Heart right ventricle (tissue), 16 donors: ENCODE measurements at places on chromosomes 4 and X. TPM values are rescaled to one million over a fixed set of nuclear protein-coding genes. Genes with fewer than 3 reads are reported as not detected.

GPRASP1 gene
- 10.0 TPM for total RNA-seq

UGT2B7 gene
- not detected for total RNA-seq

SLITRK2 gene
- total RNA-seq, result 0.30 TPM

PAGE1 gene
- not detected for total RNA-seq

MAGEA8 gene
- total RNA-seq, result not detected

MAGEA4 gene
- total RNA-seq, result not detected

PAGE2B gene
- not detected for total RNA-seq

ELF4 gene
- 3.0 TPM for total RNA-seq

TRIM60 gene
- total RNA-seq, result not detected

BMP2K gene
- total RNA-seq, result 32.1 TPM

CXCR3 gene
- not detected for total RNA-seq

SHOX gene
- not detected for total RNA-seq

RPS6KA6 gene
- 0.47 TPM for total RNA-seq

PAPSS1 gene
- 18.9 TPM for total RNA-seq

DCAF12L1 gene
- total RNA-seq, result not detected

KCNIP4 gene
- not detected for total RNA-seq

TRPC3 gene
- 0.13 TPM for total RNA-seq

RBM10 gene
- 28.8 TPM for total RNA-seq

RAB33A gene
- 0.60 TPM for total RNA-seq

PABPC1L2A gene
- not detected for total RNA-seq

SLITRK4 gene
- total RNA-seq, result 15.6 TPM

FAAH2 gene
- 0.23 TPM for total RNA-seq

DNA sequence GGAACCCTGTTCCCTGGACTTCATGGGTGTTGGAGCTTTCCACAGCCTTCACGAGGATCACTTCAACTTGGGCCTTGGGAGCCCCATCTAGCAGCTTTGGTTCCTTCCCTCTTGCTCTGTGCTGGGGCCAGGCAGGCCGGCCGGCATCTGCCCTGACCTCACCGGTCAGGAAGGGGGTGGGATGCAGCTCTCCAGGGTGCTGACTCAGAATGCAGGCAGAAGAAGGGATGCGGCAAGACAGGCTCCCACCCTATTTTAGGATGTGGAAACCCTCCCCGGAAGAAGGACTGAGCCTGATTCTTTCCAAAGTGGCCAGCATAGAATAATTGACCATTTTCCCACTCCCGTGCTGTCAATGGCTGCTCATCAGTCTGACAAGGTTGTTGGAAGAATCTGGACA is 47.1 kb downstream of the FHDC1 start:
- H3K36me3 ChIP-seq, result no peaks in the 10 kb centered on the region
- no peak overlapping the region for H3K27ac ChIP-seq

GRCh38 chr4:150155391-150155790 is 77.1 kb downstream of the DCLK2 start:
- H3K27me3 ChIP-seq, result no peaks in the 10 kb centered on the region
- DNase-seq, result no peak
- H3K27ac ChIP-seq, result no peak overlapping the region
- H3K4me1 ChIP-seq, result peaks cover 31% of the 10 kb centered on the region

GRCh38 chr4:53490965-53491622 is 100.2 kb downstream of the LNX1 start:
- H3K4me3 ChIP-seq, result no peak overlapping the region
- no peaks in the 10 kb centered on the region for H3K27me3 ChIP-seq
- H3K4me1 ChIP-seq, result peaks cover 6% of the 10 kb centered on the region
- no peak for DNase-seq
- H3K36me3 ChIP-seq, result no peaks in the 10 kb centered on the region
- peak overlapping the region; percentile 12 for H3K27ac ChIP-seq

DNA sequence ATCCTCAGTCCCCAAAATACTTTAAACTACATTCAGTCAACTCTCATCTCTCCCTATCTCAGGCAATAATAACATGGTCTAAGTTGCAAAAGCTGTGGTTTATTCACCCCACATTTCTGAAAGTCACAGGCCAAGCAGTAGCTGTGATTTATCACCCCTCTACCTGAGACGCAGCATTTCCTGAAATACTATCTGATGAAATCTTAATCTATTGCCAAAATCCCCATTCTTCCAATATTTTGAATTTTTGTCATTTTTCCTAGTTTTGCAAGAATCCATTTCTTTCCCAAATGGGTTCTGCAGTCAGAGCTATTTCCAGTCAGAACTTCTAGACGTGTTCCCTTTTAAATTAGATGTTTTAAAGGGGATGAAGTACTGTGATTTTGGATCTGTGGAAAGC is 148.3 kb downstream of the BANK1 start:
- DNase-seq, result no peak
- H3K4me3 ChIP-seq, result no peak overlapping the region
- H3K27ac ChIP-seq, result no peak overlapping the region
- H3K27me3 ChIP-seq, result no peaks in the 10 kb centered on the region
- no peaks in the 10 kb centered on the region for H3K36me3 ChIP-seq

GRCh38 chr4:6701371-6701770 is 7.7 kb downstream of the S100P start:
- no peaks in the 10 kb centered on the region for H3K27me3 ChIP-seq
- DNase-seq, result no peak

- H3K4me1 ChIP-seq, result no peaks in the 10 kb centered on the region
- no peak for DNase-seq
- no peak overlapping the region for H3K27ac ChIP-seq
- no peaks in the 10 kb centered on the region for H3K36me3 ChIP-seq
- H3K4me3 ChIP-seq, result no peak overlapping the region
Observed at GRCh38 chr4:74583089-74583700, 138.3 kb downstream of the AREG start.

DNA sequence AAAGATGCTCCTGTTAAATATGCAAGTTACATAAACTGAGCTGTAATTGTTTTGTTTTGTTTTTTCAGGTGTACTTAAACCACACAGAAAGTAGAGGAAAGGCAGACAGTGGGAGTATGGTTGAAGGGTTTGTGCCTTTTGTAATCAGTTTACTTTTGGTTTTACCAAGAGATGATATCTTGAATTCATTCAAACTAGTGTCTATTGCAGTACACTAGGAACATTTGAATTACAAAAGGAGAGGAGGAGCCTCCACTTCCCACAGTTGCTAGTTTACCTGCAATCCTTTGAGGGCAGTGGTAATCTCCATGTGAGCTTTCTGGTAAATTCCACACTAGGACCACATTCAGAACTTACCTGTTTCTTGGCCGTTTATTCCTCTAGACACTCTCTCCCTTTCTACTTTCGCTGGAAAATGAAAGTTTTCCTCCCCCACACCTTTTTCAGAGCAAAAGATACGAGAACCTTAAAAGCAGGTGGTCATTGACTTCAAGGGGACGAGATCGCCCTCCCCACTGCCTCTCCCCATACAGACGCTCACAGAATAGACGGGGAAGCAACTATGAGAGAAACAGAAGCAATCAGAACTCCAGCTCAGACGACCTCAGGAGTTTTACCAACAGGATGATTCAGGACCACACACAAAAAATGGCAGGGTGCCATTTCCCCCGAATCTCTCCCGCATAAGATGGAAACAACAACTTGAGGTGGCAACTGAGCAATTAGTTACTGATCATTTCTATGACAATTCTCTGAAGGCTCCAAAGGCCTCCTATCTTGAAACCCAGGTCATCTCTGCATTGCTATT is 3.3 kb downstream of the RBM47 start:
- H3K4me1 ChIP-seq, result peaks cover 15% of the 10 kb centered on the region
- H3K27ac ChIP-seq, result no peak overlapping the region
- H3K36me3 ChIP-seq, result no peaks in the 10 kb centered on the region
- peaks cover 6% of the 10 kb centered on the region for H3K27me3 ChIP-seq
- H3K4me3 ChIP-seq, result peak overlapping the region; percentile 61

- H3K27me3 ChIP-seq, result no peaks in the 10 kb centered on the region
- no peaks in the 10 kb centered on the region for H3K36me3 ChIP-seq
- H3K4me1 ChIP-seq, result no peaks in the 10 kb centered on the region
- no peak overlapping the region for H3K27ac ChIP-seq
- DNase-seq, result no peak
- no peak overlapping the region for H3K4me3 ChIP-seq
Observed at GRCh38 chrX:148580016-148580415, 79.6 kb downstream of the AFF2 start.

GRCh38 chrX:101368800-101369199 is 17.2 kb downstream of the BTK start:
- H3K4me1 ChIP-seq, result no peaks in the 10 kb centered on the region
- no peaks in the 10 kb centered on the region for H3K27me3 ChIP-seq
- H3K4me3 ChIP-seq, result no peak overlapping the region
- H3K36me3 ChIP-seq, result no peaks in the 10 kb centered on the region

GRCh38 chrX:129961180-129962083 is 21.0 kb upstream of the BCORL1 start:
- DNase-seq, result peak; percentile 23
- no peaks in the 10 kb centered on the region for H3K27me3 ChIP-seq
- no peak overlapping the region for H3K27ac ChIP-seq
- H3K4me3 ChIP-seq, result no peak overlapping the region
- no peaks in the 10 kb centered on the region for H3K4me1 ChIP-seq

GRCh38 chr4:183522821-183523220 is 18.0 kb downstream of the ING2 start:
- H3K4me1 ChIP-seq, result no peaks in the 10 kb centered on the region
- no peak for DNase-seq

DNA sequence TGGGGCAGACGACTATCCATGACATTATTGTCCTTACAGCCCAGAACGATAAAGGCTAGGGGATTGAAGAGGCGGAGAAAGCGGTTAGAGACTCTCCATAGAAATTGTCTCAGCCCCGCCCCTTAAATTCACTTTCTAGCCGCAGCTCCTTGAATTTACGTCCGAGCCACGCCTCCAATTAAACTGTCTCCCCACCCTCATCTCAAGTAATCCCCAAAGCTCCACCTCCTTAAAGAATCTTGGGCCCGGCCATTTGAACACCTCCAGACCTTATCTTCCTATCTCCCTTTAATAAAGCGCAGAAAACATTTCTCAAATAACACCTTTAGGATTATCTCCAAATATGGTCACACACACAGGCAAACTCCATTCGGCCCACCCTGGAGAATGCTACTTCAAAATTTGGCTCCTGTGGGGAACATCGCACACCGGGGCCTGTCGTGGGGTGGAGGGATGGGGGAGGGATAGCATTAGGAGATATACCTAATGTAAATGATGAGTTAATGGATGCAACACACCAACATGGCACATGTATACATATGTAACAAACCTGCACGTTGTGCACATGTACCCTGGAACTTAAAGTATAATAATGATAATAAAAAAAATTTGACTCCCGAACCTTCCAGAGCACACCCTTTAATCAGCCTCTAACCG is 7.2 kb upstream of the MAGIX start:
- H3K27me3 ChIP-seq, result no peaks in the 10 kb centered on the region
- H3K4me1 ChIP-seq, result peaks cover 7% of the 10 kb centered on the region
- peak overlapping the region; percentile 88 for H3K27ac ChIP-seq

- no peak overlapping the region for H3K4me3 ChIP-seq
- H3K27me3 ChIP-seq, result no peaks in the 10 kb centered on the region
- H3K27ac ChIP-seq, result no peak overlapping the region
- no peaks in the 10 kb centered on the region for H3K36me3 ChIP-seq
Observed at GRCh38 chr4:99614491-99614890, 39.9 kb downstream of the MTTP start.

GRCh38 chr4:74615411-74615810 is 170.5 kb downstream of the AREG start:
- DNase-seq, result no peak
- peaks cover 7% of the 10 kb centered on the region for H3K4me1 ChIP-seq
- no peak overlapping the region for H3K4me3 ChIP-seq
- H3K36me3 ChIP-seq, result no peaks in the 10 kb centered on the region
- no peaks in the 10 kb centered on the region for H3K27me3 ChIP-seq
- no peak overlapping the region for H3K27ac ChIP-seq

- DNase-seq, result peak; percentile 48
- H3K27ac ChIP-seq, result no peak overlapping the region
- H3K4me3 ChIP-seq, result peak overlapping the region; percentile 66
- no peaks in the 10 kb centered on the region for H3K36me3 ChIP-seq
- no peaks in the 10 kb centered on the region for H3K27me3 ChIP-seq
- peaks cover 19% of the 10 kb centered on the region for H3K4me1 ChIP-seq
Observed at GRCh38 chrX:72308566-72309296, 3.0 kb upstream of the CITED1 start.

DNA sequence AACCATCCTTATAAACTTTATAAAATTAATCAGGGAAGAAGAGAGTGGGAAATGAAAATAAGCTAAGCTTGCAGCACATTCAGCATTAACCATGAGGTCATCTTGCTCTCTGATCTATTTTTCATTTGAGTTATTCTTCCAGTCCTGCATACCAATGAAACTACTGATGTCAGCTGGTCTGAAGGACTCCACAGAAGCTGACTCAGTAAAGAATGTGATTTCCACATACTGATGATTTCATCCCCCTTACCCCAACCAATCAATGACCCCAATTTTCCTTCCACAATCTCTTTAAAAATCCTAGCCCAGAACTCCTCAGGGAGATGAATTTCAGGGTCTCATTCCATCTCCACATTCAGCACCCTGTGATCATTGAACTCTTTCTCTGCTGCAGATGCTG is 18.8 kb upstream of the DSPP start:
- no peak for DNase-seq
- no peaks in the 10 kb centered on the region for H3K4me1 ChIP-seq
- no peaks in the 10 kb centered on the region for H3K27me3 ChIP-seq
- H3K27ac ChIP-seq, result no peak overlapping the region

GRCh38 chr4:110361921-110362320 is 114.0 kb upstream of the ENPEP start:
- H3K36me3 ChIP-seq, result no peaks in the 10 kb centered on the region
- no peaks in the 10 kb centered on the region for H3K4me1 ChIP-seq
- H3K27me3 ChIP-seq, result no peaks in the 10 kb centered on the region
- H3K4me3 ChIP-seq, result no peak overlapping the region

- no peaks in the 10 kb centered on the region for H3K36me3 ChIP-seq
- H3K27me3 ChIP-seq, result no peaks in the 10 kb centered on the region
- no peak overlapping the region for H3K27ac ChIP-seq
- DNase-seq, result no peak
- H3K4me3 ChIP-seq, result no peak overlapping the region
Observed at GRCh38 chr4:144171697-144172096, 31.2 kb upstream of the GYPA start.

- H3K4me3 ChIP-seq, result no peak overlapping the region
- H3K4me1 ChIP-seq, result no peaks in the 10 kb centered on the region
- H3K27ac ChIP-seq, result no peak overlapping the region
- no peak for DNase-seq
Observed at GRCh38 chrX:70208479-70208878, 26.0 kb upstream of the AWAT1 start.

- no peak for DNase-seq
- H3K27me3 ChIP-seq, result no peaks in the 10 kb centered on the region
- H3K36me3 ChIP-seq, result no peaks in the 10 kb centered on the region
- peaks cover 10% of the 10 kb centered on the region for H3K4me1 ChIP-seq
- H3K4me3 ChIP-seq, result no peak overlapping the region
- no peak overlapping the region for H3K27ac ChIP-seq
Observed at GRCh38 chr4:108881986-108882385, 119.1 kb upstream of the ETNPPL start.

- no peaks in the 10 kb centered on the region for H3K36me3 ChIP-seq
- no peak for DNase-seq
- peaks cover 35% of the 10 kb centered on the region for H3K27me3 ChIP-seq
Observed at GRCh38 chrX:17412692-17413091, 37.7 kb downstream of the NHS start.

- H3K36me3 ChIP-seq, result no peaks in the 10 kb centered on the region
- no peak overlapping the region for H3K4me3 ChIP-seq
- H3K27ac ChIP-seq, result no peak overlapping the region
- H3K27me3 ChIP-seq, result no peaks in the 10 kb centered on the region
- H3K4me1 ChIP-seq, result no peaks in the 10 kb centered on the region
- DNase-seq, result no peak
Observed at GRCh38 chrX:114267142-114267541, 316.7 kb upstream of the HTR2C start.

- no peaks in the 10 kb centered on the region for H3K36me3 ChIP-seq
- H3K27me3 ChIP-seq, result no peaks in the 10 kb centered on the region
- no peak overlapping the region for H3K27ac ChIP-seq
- H3K4me1 ChIP-seq, result no peaks in the 10 kb centered on the region
Observed at GRCh38 chr4:184191267-184191666, 26.4 kb downstream of the ENPP6 start.
